Liver (tissue), 10 donors: ENCODE measurements at places on chromosomes 2 and 18. TPM values are rescaled to one million over a fixed set of nuclear protein-coding genes. Genes with fewer than 3 reads are reported as not detected.
A peak's percentile ranks its signal among the peaks of the same experiment; 100 is the strongest.

Gene ANKRD36
- total RNA-seq: 5.5 TPM

DNA sequence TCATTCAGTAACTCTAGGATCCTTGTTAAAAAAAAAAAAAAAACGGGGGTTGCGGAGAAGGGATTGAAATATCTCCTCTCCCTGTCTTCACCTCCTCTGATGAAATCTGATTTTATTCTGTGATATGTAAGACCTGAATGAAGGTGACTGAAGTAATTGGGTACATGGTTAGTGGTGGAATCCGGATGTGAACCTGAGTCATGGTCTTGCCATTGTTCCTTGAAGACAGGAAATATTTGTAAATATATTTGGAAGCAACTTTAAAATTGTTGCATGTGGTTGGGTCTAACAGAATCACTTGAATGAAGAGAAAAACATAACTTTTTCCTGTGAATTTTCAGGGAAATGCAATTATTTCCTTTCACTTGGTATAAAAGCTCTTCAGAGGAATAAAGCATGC, 3.0 kb upstream of the IL1A start:
- no peaks in the 10 kb centered on the region for H3K27me3 ChIP-seq
- H3K4me1 ChIP-seq: no peaks in the 10 kb centered on the region
- H3K27ac ChIP-seq: no peak overlapping the region
- no peaks in the 10 kb centered on the region for H3K36me3 ChIP-seq
- DNase-seq: no peak

DNA sequence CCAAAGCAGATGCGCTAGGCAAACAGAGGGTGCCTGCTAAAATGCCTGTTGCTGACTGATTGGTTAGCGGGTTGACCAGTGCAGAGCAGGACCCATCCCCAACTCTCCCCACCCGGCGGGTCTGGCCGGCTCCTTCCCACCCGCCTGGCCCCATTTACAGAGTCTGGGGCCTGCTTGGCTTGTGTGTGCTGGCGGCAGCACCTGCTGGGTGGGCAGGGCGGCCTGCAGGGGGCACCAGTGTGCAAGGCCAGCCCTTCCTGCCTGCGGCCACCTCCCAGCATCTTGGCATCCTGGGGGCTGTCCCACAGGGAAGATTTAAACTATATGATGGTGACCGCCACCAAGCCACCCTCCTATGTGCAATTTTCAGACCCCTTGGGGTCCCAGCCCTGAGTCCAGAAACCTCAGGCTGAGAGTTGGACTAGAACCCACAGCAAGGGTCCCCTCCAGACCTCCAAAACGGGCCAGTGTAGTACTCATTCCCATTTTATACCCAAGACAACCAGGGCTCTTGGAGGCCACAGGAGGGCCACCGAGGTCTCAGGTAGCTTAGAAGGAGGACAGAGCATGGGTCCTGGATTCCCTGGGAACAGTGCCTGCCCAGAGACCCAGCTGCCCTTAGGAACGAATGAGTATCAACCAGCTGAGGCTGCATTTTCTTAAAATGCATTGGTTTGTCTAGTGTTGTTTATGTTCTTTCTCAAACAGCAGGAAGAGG, 173.6 kb downstream of the SMAD7 start:
- H3K4me3 ChIP-seq: no peak overlapping the region
- DNase-seq: peak; percentile 61
- peak overlapping the region; percentile 23 for H3K27ac ChIP-seq
- no peaks in the 10 kb centered on the region for H3K36me3 ChIP-seq
- no peaks in the 10 kb centered on the region for H3K27me3 ChIP-seq

GRCh38 chr2:106339132-106339531, 129.1 kb downstream of the RGPD3 start:
- no peaks in the 10 kb centered on the region for H3K4me1 ChIP-seq
- H3K27me3 ChIP-seq: no peaks in the 10 kb centered on the region
- no peak for DNase-seq
- no peaks in the 10 kb centered on the region for H3K36me3 ChIP-seq
- H3K4me3 ChIP-seq: no peak overlapping the region

GRCh38 chr2:209686448-209686847, 85.2 kb upstream of the UNC80 start:
- no peak for DNase-seq
- H3K4me1 ChIP-seq: no peaks in the 10 kb centered on the region
- no peaks in the 10 kb centered on the region for H3K27me3 ChIP-seq
- no peak overlapping the region for H3K27ac ChIP-seq
